Anterior cingulate cortex (tissue), 58 donors: ENCODE measurements at places on chromosomes 2 and 18.

- no peak for DNase-seq
These were observed 90.9 kb upstream of the CXCR4 start for GRCh38 chr2:136208682-136209420.

DNA sequence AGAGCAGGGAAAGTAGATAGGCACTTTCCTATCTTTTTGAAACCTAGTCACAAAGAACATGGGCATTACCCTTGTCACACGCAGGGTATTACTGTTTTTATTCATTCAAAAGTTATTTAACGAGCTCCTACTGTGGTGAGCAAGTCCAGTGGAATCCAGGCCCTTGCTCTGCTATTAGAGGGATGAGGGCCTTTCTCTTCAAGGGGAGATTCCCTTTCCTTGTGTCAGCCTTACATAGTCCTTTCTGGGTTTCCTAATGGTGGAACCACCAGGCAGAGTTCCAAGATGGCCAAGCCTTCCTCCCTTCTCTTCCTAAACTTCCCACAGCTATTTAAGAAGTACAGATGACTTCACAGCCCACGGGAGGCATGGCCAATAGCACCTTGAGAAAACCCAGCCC, 64.6 kb downstream of the SPTBN1 start:
- DNase-seq = no peak

DNA sequence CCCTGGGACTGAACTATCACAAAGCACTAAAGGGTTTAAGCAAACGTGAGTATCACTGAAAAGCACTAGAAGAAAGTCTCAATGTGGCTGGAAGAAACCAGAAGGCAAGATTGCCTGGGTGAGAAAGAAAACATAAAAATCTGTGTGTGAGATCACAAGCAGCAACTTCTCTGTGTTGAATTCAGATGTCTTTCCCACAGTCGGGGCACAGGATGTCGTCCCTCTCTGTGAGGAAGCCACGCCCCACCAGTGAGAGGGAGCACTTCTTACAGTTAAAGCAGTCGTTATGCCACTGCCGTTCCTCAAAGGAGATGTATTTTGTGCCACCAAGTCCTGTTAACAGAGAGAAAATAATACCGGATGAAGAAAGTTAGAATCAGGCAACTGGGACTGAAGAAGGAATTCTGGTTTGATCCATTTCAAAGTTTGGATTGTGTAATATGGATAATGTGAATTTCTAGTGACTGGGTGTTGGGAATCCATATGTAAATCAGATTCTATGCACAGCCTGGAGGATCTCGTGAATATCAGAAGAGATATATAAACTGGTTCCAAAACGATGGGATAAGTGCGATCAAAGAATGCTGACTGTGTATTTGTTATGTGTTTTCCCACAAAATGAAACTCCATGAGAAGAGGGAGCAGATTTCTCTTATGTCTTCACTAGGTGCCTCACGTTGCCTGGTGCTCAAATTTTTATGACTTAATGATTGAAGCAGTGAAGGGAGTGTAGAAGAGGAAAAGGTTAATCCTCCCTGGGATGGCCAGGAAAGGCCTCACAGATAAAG, 24.0 kb downstream of the C2orf49 start:
- DNase-seq = no peak

GRCh38 chr18:39773646-39774045, 2181.4 kb upstream of the PIK3C3 start:
- no peak for DNase-seq

GRCh38 chr18:55351241-55351691, 236.7 kb downstream of the TCF4 start:
- no peak for DNase-seq

GRCh38 chr2:143842836-143843235, 677.1 kb downstream of the ZEB2 start:
- no peak for DNase-seq

- DNase-seq = no peak
These were observed 92.6 kb upstream of the KCNE4 start for GRCh38 chr2:222959358-222959757.

DNA sequence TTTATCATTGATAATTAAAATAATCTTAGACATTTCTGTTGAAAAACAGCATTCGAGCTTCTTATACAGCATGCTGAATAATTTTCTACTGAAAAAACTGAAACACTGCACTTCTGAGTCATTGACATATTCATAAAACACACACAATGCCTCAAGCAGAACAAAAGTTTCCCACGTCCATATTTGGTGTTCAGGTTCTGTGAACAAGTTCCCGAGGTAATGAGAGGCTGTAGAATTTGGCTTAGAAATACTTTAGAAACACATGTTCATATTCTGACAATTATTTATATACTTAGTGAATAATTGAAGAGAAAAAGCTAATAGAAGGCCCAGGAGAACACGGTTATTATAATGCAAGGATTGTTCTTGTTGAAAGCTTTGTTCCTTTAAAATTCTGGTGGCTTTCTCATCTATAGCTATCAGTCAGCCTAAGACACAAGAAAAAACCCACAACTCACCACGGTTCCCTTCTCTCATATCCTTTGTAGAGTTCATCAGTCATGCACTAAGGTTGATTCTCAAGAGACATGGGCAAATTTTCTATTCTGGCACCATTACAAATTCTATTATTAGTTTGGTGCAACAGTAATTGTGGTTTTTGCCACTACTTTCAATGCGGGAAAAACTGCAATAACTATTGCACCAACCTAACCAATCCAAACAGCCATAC, 194.4 kb downstream of the TMX3 start:
- no peak for DNase-seq
